ENCODE measurements at places on chromosomes 16 and 17.

DNA sequence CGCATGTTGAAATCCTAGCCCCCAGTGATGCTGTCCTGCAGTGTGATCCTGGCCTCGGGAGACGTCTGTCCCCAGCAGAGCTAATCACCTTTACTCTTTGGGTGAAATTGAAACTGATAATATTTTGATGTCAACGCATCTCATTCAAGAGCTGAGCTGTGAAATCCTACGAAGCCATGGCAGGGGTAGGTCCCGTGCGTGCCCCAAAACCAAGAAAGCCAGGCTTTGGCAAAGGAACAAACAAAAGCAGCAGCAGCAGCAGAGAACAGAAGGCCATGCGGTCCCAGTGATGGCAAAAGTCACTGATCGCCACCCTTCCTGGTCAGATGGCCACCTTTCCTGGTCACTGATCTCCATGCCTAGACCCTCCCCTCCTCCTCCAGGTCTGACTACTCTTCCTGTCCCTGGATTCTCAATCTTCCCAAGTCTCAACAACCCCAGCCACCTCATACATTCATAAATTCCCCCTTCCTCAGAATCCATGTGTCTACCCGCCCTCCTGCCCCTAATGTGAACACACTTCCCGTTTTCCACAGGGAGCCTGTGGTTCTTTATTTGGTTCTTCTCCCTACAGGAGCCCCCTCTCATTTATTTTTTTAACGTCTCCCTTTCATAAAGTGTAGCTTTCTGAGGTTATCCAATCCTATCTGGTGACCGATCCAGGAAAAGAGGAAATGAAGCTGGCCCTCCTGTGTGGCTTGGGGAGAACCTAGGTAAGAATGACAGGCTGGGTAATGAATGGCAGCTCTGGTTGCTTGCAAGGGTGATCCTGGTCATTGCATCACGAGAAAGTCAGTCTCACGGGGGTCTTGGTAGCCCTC is 50.3 kb downstream of the CPPED1 start:
- no peak for DNase-seq

GRCh38 chr16:70689035-70689969 is 3.4 kb upstream of the MTSS2 start:
- no peak for DNase-seq

- DNase-seq = no peak
These were observed 6.6 kb downstream of the FASN start for GRCh38 chr17:82091264-82092066.

GRCh38 chr16:88390735-88391134 is 8.0 kb downstream of the ZNF469 start:
- DNase-seq = no peak

DNA sequence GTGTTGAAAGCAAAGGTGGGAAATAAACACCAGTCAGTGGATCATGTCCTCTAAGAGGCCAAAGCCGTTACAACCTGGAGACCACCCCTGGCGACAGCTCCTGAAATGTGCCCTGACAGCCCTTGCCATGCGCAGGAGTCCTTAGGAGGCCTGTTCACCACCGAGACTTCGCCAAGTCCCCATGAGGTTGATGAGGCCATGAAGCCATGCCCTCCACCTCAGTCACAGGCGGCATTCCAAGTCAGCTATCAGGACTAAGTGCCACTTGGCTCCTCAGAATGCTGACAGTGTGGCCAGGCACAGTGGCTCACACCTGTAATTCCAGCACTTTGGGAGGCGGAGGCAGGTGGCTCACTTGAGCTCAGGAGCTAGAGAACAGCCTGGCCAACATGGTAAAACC is 27.1 kb downstream of the ADAM11 start:
- DNase-seq = no peak

DNA sequence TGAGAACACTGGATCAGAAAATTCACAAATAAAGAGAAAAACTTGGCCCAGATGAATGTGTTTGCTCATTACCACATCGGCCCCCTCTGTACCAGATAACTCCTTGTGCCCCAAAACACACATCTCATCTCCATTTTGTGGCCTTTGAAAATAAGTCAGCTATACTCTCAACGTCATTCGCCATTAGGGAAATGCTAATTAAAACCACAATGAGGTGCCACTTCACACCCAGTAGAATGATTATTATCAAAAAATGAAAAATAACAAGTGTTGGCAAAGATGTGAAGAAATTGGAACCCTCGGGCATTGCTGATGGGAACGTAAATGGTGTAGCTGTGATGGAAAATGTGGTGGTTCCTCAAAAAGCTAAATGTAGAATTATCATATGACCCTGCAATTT is 34.6 kb upstream of the AKTIP start:
- no peak for DNase-seq

- DNase-seq = peak; percentile 39
These were observed 133.7 kb downstream of the RAB11FIP4 start for GRCh38 chr17:31524926-31525800.

DNA sequence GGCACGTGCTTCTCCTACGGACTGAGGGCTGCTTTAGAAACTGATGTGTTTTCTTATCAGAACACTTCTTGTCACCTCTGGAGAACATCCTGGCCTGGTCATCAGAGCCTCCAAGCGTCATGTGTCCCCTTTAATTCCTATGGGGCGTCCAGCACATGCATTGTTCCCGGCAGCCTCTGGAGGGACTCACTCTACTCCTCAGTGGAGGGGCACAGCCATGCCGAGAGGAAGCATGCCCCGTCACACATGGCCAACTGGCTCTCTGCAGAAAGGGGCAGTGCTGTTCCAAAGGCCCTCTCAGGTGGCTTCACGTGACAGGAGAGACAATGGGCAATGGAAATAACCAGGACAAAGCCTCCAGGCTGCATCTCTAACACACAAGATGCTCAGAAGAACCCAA is 31.8 kb downstream of the CDRT15L2 start:
- no peak for DNase-seq

- DNase-seq = no peak
These were observed 37.7 kb downstream of the SLC7A5 start for GRCh38 chr16:87831421-87832136.

GRCh38 chr17:21532763-21533385 is 156.7 kb downstream of the KCNJ12 start:
- no peak for DNase-seq

- peak; percentile 46 for DNase-seq
These were observed 8.1 kb upstream of the NLRP1 start for GRCh38 chr17:5592382-5592781.

- no peak for DNase-seq
These were observed 120.6 kb downstream of the NPIPB5 start for GRCh38 chr16:22631264-22631663.

- no peak for DNase-seq
These were observed 18.0 kb upstream of the HOXB9 start for GRCh38 chr17:48644159-48644558.

DNA sequence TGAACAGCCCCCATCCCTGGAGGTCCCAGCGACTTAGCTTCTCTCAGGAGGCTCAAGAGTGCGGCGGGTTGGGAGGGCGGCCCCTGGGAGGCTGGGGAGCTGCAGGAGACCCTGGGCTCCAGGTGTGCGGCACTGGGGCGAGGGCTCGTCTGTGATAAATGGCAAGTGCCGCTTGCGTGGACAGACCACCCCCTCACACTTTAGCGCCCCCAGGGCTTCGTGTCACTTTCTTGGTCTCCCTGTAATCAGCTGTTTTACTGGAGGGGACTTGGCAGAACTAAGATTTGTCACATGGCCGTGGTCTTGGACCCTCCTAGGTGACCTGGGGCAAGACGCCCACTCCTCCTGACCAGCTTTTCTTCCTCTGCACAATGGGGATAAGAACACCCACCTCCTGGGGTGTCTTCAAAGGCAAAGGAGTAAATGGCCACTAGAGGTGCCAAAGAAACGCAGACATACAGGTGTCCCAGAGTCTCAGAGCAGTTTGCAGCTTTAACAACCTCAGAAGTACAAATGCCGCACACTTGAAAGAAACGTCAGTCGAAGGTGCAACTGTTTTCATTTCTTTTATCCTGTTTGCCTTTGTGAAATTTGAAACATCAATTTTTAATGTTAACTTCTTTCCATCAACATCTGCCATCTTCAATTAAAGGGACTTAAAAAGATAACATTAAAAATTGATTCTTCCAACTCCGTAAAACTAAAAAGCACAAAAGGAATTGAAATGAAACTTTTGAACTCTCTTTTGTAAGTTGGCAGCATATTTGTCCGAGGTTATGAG is 946 bp downstream of the OSGIN1 start:
- DNase-seq = no peak

DNA sequence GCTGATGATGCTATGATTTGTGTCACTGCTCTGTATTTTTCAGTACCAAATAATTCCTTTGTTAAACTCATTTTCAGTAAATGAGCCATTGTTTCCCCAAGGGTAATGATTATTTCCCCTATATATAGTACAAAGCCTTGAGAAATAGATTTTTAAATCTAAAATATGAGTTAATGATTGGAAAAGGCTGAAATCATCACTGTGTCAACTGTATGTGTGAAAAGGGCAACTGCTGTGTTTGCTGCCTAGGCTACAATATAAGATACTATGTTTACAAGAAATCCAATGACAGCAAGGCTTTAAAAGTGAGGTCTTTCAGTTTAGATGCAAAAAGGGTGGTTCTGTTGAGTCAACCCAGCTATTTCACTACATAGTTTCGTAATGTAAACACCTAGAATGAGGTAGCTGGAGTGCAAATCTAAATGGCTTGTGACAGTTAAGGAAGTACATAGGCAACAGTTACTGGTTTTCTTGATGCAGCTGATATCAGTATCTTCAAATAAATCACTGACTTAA is 15.3 kb downstream of the NLK start:
- no peak for DNase-seq

DNA sequence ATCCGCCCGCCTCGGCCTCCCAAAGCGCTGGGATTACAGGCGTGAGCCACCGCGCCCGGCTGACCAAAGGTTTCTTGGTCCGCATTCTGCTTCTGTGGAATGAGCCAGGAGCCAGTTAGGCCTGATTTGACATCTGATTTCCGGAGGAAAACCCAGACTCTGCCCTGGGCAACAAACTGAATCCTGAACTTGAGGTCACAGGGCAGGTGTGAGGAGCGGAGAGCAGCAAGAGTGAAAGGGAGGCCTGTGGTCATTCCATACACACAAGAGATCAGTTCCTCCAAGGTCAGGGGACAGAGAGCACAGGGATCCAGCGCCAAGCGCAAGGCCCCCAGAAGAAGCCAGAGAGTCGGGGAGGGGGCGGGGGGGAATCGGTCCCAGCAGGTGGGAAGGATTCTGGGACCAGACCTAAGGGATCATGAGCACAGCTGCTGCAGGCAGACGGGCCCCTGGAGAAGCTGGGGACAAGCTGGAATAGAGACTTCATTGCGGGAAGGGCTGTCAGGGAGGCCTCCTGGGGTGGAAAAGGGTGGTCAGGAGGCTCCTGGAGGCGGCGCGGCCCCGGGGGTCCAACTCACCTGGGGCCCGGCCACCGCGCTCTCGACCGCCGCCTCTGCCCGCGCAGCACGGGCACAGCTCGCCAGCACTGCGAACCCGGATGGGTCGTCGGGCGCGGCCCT is 436 bp downstream of the SHPK start:
- DNase-seq = no peak

GRCh38 chr16:56649820-56650219 is 1.9 kb upstream of the MT1B start:
- no peak for DNase-seq

DNA sequence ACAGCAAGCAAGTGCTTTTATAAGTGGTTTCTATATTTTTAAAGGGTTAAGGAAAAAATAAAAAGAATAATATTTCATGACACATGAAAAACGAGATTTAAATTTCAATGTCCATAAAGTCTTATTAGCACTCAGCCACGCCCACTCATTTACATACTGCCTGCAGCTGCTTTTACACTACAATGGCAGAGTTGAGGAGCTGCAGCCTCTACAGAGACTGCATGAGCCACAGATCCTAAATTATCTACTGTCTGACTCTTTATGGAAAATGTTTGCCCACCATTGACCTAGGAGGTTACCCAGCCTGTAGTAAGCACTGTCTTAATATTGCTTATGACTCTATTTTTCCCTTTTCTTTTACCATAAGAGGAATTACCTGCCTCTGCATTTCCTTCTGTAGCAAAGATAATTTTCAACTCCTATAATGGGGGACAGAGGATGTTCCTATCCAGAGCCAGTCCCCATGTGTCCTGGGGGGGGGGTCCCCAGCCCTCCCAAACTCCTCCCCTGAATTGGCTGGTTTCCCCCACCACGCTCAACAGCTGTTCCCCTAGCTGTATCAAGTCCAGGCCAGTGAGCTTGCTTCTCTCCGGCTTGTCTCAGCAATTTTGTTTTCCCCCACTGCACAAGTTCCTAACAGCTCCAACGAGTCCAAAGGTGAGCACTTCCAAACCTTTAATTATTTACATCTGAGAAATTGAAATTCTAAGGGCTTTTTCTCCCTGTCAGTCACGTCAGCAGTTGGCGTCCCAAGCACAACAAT is 139.4 kb upstream of the ERCC4 start:
- peak; percentile 42 for DNase-seq

- DNase-seq = no peak
These were observed 172.5 kb downstream of the PRKCA start for GRCh38 chr17:66474806-66475497.

GRCh38 chr16:81127051-81127450 is 30.9 kb upstream of the GCSH start:
- no peak for DNase-seq

- DNase-seq = no peak
These were observed 2.3 kb downstream of the GAS2L2 start for GRCh38 chr17:35750526-35751395.

DNA sequence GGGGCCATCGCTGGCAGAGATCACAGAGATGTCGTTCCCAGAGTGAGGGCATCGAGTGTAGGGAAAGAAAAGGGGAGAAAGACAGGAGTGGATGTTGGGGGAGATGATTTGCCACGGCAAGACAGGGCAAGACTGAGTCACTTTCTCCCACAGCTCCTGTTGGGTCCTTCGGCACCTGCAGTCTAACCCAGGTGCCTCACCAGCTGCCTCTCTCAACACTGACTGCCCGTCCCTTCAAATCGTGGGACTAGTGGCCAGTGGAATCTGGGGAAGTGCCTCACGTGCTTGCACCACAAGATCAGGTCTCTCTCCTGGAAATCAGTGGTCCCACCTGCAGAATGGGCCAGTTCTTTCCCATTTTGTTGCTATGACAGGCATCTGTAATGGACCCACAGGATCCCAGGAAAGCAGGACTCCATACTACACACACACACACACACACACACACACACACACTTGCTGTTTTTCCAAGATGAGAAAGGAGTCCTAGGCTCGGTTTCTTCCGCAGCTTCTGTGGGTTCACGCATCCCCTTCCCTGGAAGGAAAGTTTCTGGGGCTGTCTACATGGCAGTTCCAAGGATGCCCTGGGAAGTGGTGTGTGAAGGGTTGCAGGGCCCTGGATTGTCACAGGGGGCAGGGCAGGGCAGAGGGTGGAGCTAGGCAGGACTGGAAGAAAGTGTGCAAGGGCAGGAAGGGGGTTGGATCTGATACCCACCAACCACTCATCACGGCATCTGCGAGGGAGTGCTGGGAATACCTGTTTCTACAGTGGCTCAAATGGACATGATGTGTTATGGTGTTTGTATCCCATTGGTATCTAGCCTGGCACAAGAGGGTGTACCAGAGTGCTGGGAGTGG is 10.2 kb upstream of the CBX8 start:
- no peak for DNase-seq

- DNase-seq = no peak
These were observed 96.5 kb upstream of the TBX2 start for GRCh38 chr17:61302953-61303816.

All from NCI-H774 (cell line).